ENCODE measurements at places on chromosomes 13 and 19.

DNA sequence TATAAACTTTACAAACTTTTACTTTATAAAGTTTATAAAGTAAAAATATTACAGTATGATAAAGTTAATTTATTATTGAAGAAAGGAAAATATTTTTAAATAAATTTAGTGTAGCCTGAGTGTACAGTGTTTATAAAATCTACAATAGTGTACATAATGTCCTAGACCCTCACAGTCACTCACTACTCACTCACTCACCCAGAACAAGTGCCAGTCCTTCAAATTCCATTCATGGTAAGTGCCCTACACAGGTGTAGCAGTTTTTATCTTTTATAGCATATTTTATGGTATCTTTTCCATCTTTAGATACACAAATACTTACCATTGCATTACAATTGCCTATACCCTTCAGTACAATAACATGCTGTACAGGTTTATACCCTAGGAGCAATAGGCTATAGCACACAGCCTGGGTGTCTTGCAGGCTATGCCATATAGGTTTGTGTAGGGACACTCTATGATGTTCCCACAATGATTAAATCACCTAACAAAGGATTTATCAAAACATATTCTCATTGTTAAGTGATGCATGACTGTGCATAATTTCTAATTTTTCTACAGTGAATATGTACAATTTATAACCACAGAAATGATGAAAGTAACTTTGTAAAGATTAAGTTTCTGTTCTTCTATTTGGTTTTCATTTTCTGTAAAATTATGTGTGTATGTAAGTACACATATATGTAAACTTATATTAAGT lies 98.0 kb downstream of the SPRY2 start:
- no peak for DNase-seq

DNA sequence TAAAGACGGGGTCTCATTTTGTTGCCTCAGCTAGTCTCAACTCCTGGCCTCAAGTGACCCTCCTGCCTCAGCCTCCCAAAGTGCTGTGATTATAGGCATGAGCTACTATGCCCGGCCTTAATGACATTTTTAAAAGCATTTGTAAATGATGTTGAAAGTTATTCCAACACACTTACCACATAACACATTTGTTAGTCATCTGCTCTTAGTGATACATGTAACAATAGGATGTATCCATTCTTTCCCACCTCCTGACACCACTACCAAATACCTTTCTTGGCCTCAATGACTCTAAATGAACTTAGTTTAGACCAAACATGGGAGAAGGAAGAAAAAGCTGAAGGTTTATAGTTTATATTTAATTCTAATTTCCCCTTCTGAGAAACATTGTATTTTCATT lies 59.8 kb upstream of the MEDAG start:
- DNase-seq: no peak

- no peak for DNase-seq
Measured at GRCh38 chr19:55152017-55152416, 3.0 kb upstream of the TNNT1 start.

DNA sequence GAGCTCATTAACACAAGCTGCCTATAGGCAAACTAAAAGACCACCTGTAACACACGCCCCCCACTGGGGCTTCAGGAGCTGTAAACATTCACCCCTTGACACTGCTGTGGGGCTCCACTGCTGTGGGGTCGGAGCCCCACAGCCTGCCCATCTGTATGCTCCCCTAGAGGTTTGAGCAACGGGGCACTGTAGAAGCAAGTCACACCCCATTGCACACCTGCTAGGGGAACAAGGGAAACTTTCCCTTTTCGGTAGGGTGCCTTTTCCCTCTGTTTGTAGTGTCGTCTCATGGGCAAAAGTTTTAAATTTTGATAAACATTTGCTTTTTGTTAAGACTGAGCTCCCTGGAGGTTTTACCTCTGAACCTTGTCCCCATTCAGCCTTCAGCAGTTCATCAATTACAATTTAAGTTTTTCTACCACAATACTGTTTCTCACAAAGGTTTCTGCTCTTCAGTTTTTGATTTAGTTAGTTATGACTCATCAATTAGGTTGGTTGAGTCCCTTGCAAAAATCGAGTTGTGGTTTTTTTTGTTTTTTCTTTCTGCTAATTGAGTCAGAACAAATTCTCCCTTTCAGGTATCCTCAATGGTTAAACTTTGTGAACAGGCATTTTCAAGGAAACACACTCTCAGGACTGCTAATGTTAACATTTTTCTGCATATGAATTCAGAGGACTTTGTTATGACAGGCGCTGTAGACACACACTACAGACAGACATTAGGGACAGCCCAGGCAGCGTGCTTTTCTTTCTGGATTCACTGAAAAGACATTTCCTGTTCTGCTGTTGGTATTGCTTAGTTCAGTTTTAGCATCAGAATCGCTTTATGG lies 35.1 kb downstream of the ZNF433 start:
- no peak for DNase-seq

- DNase-seq: no peak
Measured at GRCh38 chr13:110525328-110526319, 35.9 kb downstream of the RAB20 start.

DNA sequence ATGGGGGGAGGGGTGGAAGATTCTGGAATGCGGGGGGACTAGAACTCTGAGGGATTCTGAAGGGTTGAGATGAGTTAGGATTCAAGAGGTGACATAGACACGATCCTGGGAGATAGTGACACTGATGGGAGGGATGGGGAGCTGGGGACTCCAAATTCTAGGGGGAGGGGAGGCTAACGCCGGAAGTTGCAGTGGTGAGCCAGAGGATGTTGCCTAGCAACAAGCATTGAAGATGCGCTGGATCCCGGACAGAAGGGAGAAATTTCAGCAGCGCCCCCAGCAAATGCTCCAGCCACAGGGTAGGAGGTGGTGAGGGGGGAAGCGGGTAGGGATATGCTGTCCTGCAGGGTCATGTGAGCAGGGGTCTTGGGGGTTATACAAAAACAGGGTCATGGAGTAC lies 6.9 kb upstream of the LTBP4 start:
- no peak for DNase-seq

DNA sequence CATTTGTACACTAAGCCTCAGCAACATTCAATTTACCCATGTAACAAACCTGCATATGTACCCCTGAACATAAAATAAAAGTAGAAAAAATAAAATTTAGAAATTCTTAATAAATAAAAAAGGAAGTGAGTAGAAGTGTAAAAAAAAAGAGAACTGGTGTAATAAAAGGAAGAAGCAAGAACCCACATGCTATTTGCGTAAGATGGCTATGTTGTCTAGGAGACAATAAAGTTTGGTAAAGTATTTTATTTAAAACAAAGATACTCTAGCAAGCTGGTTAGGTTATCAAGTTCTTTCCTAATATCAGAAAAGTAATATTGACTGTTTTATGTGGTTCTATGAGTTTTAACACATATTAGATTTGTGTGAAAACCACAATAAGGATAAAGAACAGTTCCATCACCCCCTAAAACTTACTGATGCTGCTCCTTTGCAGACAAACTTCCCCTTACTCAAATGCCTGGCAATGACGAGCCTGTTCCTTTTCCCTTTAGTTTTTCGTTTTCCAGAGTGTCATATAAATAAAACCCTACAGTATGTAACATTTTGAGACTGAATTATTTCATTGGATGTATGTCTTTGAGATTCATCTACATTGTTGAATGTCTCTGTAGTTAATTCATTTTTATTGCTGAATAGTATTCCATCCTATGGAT lies 98.9 kb downstream of the TNFSF13B start:
- DNase-seq: no peak

GRCh38 chr13:57899096-57899495 lies 267.6 kb downstream of the PCDH17 start:
- no peak for DNase-seq

DNA sequence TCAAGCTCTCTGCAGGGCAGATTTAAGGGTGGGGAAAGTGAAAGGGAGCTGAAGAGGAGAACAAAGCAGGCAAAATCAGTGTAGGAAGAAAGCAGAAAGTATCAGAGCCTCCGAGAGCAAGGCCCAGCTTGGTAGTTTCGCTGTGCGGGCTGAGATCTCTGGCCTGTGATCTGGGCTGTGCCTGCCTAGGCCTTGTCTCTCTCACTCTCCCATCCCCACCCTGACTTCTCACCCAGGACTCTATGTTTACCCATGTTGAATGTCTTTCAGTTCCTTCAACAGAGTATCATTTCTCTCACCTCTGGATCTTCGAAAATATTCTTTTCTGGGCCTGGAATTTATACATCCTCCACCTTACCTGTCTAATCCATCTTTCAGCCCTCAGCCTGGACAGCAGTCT lies 391.3 kb downstream of the FOXO1 start:
- DNase-seq: no peak

DNA sequence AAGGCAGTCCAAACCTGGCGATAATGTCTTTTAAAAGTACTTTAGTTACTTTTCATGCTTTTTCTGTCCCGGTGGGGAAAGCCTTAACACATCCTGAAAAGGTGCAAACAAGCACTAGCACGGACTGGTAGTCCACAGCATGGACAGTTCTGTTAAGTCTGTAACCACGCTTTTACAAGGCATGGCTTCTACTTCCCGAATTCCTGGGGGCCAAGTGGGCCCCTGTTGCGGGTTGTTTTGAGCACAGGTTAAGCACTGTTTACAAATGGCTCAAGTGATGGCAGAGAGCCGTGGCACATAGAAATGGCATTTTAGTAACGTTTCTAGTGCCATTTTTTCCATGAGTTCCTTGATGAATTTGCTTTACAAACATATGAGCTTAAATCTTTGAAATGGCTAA lies 37.6 kb downstream of the ZNF493 start:
- no peak for DNase-seq

DNA sequence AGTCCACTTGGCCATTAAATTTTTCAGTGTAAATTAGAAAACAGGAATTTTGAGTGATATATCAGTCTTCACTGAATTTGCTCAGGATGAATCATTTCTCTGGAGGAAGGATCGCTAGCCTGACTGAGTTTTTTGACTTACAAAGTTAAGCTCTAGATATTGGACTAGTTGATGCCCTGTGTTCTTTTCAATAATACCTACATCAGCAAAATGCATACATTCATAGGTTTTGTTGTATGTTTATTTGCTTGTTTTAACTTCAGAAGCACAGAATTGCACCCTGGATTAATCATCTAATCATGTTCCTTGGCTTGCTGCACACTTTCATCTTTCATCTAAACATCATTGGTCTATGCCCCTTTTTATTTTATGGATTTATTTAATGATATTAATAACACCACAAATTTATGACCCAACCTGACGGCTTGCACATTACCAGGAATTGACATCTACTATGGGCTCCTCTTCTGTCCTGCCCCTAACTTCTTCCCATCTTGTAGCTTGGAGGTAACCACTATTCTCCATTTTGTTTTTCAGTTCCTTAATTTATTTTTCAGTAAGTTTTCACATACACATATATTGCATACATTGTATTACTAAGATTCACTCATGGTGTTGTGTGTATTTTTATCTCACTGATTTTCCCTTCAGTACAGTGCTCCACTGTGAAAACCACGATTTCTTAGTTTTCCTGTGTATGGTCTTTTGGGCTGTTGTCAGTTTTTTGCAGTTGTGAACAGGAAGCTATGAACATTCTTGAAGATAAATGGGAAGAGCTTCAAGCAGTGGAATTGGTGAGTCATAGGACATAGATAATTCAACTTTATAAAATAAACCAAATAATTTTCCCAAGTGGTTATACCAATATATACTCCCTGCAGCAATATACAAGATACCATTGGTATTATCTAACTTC lies 23.3 kb downstream of the COMMD6 start:
- no peak for DNase-seq

DNA sequence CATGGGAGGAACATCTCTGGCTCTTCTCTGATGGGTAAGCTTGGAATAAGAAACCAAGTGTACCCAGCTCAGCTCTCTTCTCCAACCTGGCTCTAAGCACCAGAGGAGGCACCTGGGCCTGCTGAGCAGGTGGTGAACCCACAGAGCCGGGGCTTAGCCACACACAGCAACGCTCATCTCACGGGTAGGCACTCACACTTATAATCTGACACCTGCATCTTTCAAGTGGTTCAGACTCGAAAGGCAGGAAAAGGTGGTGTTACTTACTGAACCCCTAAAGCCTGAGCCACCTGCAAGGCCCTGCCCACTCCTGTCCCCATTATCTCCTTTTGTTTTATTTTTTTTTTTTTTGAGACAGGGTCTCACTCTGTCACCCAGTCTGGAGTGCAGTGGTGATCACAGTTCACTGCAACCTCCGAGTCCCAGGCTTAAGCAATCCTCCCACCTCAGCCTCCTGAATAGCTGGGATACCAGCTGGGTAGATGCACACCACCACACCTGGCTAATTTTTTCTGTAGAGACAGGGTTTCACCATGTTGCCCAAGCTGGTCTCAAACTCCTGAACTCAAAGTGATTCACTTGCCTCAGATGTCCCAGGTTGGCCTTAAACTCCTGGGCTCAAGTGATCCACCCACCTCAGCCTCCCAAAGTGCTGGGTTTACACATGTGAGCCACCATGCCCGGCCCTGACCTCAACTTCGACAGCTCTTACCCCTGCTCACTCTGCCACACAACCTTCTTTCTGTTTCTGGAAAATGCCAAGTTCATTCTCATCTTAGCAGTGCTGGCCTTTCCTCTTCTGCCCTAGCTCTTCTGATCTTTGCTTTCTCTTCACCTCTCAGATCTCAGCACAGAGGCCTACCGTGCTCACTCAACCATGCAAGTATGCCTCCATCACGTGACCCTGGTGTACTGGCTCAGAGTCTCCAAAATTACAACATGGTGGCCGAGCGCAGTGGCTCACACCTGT lies 9.7 kb downstream of the FBXL12 start:
- DNase-seq: no peak

DNA sequence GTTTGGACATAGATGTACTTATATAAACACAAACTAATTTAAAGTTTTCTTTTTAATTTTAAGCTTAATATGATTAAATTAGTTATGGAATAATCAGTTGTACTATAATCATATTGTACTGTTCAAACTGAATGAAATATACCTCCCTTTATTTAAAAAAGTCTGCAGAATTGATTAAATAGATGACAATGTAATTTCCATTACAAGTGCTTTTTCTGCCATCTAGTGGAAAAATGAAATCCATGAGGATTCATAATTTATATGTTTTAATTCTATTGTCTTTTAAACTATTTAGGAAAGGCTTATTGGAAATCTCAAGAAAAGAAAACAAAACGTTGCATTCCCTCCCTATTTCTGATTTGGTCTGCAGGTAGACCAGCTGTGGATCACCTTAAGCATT lies 30.9 kb downstream of the MZT1 start:
- no peak for DNase-seq

GRCh38 chr13:43783820-43784219 lies 3.0 kb downstream of the ENOX1 start:
- no peak for DNase-seq

DNA sequence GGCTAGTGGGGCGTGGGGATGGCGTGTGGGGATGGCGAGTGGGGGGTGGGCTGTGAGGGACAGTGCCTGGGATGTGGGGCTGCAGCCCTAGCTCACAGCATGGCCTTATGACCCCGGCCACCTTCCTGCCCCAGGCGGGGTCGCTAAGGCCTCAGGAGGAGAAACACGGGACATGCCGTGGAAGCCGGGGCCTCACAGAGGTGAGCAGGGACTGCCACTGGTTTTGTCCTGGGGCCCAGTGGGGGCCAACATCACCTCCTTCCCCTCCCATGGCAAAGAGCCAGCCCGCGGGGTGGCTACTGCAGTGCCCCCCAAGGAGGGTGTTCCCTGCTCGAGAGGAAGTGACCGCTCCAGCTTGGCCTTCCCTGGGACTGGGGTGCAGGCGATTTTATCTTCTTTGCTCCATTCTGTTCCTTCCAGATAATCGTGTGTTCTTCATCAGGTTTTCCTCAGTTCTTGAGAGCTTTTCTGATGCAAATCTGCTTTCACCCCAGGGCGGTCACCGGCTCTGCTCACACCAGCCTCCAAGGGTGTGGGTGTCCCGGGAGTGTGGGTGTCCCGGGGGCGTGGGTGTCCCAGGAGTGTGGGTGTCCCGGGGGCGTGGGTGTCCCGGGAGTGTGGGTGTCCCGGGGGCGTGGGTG lies 1.2 kb downstream of the F7 start:
- no peak for DNase-seq

Data from naive thymus-derived CD4-positive, alpha-beta T cell (primary cell).